NAMALWA (cell line): ENCODE measurements at places on chromosomes 1 and 21.

GRCh38 chr1:83815330-83815729 lies 183.6 kb downstream of the TTLL7 start:
- no peak for DNase-seq

DNA sequence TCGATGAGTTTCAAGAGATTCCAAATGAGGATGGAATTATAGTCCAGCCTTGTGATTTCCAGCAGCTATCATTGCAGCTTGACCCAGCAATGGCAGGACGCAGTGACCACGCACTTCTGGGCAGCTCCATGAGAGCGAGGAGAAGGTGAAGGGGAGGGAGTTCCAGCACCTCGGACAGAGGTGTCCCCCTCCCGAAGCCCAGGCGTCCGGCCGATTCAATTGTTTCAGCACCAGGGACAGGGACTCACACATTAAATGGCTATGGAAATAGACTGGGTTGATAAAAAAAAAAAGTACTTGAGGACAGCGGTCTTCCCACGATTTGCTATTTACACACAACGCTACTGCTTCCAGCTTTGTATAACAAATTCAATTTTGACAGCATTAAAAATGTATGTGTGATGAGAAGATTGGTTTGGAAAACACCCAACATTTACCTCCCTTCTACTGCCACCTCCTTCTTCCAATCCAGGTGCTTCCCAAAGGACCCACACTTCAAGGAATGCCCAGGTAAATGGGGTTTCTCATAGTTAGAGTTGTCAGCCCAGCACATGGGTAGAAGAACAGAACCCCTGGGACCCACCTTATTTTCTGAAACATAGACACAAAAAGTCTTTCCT lies 71.8 kb downstream of the DISP3 start:
- DNase-seq: peak; percentile 66

GRCh38 chr1:157153746-157154145 lies 15.6 kb upstream of the ETV3 start:
- no peak for DNase-seq

DNA sequence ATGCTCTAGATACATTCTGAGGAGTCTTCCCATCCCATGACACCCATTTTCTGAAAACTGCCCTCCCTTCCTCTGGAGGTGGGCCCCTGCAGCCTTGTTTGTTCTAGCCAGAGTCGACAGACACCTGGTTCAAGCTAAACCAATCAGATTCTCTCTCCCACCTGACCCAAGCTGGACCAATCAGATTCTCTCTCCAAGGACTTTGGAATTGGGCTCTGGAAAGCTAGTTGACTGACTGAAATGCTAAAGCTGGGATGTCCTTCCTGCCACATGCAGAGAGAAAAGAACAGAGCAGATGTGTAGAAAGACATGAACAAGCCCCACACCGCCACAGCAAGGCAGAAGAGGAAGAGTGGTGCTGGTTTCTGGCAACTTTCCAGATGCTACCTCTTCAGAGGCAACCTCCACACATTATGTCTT lies 24.6 kb downstream of the ASAP3 start:
- no peak for DNase-seq

DNA sequence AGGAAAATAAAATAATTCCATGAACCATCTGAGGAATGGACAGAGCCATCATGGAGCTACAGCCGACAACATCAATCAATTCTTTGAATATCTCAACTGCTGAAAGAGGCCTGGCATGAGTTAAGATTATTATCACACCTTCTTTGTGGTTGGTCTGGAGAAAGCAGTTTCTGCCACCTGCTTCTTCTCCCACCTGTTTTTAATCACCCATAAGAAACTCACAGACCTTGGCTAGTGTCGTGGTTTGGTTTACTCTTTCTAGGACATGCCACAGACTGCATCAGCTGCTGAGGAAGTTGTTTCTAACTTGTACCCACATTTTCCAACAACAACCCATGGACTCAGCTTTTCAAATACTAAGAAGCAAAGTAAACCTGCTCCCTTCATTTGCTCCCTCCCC lies 65.6 kb downstream of the NTPCR start:
- no peak for DNase-seq

DNA sequence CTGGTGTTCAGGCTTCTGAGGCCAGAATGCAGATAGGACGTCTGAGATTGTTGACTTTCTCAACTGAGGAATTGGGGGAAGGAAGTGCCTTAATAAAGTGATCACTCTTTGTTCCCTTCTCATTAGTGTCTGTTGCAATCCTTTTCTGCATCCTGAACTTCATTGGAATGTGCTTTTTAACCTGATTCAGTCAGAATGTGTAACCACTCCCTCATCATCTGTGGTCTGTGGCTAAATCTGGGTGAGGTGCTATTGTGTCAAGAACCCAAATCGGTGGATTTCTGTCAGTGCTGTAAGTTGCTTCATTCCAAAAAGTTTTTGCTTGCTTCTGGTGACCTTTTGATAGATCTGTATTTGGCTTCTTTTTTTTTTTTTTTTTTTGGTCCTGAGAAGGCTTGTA lies 38.2 kb downstream of the ARID1A start:
- DNase-seq: no peak

DNA sequence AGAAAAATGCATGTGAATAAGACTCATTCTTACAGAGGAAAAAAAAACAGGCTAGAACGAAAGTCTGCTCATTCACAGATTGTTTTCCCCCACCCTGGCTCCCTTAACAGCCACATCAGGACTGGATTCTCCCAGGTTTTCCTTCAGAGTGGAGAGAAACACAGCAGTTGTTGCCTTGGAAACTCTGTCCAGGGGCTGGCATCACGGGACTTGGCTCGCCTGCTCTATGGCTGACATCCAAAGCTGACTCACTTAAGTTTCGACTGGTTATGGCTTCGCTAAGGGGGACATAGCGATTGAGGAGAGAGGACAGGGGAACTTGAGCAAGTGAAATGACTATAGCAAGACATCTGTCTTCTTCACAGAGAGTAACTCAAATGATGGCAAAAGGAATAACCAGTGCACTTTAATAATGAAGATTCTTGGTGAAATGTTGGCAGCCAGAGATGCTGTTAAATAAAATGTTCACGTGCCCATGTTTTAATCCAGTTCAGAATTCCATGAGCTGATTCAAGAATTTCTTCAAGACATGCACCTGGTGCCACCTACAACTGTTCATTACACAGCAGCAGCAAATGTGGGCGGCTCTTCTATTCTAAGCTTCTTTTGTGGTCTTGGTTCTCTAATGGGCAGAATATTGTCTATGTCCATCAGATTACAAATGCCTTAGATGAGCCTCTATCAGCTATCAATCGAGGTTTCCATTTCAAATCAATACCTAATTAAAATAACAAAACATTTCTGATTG lies 21.8 kb downstream of the MIS18A start:
- DNase-seq: no peak
